ENCODE measurements at places on chromosomes 11 and 22. TPM values are rescaled to one million over a fixed set of nuclear protein-coding genes. Genes with fewer than 3 reads are reported as not detected.

Gene SCN3B
- total RNA-seq, result 1.5 TPM

Gene ZP1
- not detected for total RNA-seq

Gene VSIG2
- total RNA-seq, result 3.6 TPM

Gene MS4A7
- not detected for total RNA-seq

Gene GAL
- total RNA-seq, result 6.1 TPM

Gene XKR3
- total RNA-seq, result not detected

Gene RASSF10
- not detected for total RNA-seq

Gene CEND1
- 0.40 TPM for total RNA-seq

Gene POU2AF1
- not detected for total RNA-seq

Gene ROM1
- 8.8 TPM for total RNA-seq

Measured in endothelial cell of umbilical vein (primary cell).